ENCODE measurements at places on chromosomes 5 and 9.

- DNase-seq, result no peak
Observed at GRCh38 chr5:134131165-134131564, 16.7 kb downstream of the TCF7 start.

DNA sequence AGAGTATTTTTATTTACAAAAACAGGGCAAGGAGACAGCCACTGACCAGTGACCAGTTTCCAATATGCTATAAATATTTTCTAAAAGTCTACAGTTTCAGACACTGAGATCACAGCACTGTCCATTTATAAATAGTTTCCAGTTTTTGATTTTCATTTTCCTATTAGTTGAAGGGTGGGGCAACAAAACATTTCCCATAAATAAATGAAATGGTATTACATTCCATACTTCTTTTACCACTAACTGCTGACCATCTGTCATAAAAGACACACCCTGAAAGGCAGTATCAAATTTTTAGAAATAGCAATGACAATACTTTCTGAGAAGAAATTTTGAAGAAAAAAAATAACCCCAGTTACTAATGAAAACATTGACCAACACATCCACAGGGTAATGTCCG is 126.7 kb downstream of the ARSB start:
- DNase-seq, result no peak

DNA sequence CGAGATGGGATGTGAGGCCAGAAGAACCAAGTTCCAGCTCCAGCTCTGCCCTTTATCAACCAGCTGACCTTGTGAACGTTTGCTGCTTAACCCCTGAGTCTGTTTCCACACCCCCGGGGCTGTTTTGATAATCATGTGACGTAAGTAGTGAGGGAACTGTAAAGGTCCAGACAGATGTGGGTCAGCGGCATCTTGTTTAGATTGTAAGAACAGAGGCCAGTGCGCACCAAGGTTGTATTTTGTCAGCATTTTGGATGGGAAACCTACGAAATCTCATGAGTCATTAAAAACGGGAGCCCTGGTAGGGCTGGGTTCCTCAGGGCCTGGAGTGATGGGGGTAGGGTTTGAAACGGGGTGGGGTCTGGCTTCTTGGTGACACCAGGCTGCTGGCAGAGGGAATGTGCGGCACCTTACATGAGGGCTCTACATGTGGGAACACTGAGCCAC is 13.8 kb upstream of the COL15A1 start:
- DNase-seq, result no peak

GRCh38 chr5:121660142-121660541 is 191.5 kb upstream of the FTMT start:
- no peak for DNase-seq

- DNase-seq, result no peak
Observed at GRCh38 chr5:78562714-78563330, 85.8 kb downstream of the LHFPL2 start.

- DNase-seq, result no peak
Observed at GRCh38 chr5:31148959-31149475, 44.5 kb upstream of the CDH6 start.

Data from NCI-H1436 (cell line).